CD4-positive, alpha-beta T cell treated with Interleukin-10 for 1 hour (primary cell): ENCODE measurements at places on chromosomes 7 and 10.

GRCh38 chr10:13924040-13924725 lies 337.4 kb downstream of the PRPF18 start:
- no peak for DNase-seq

GRCh38 chr7:17855202-17855601 lies 85.1 kb downstream of the SNX13 start:
- no peak for DNase-seq

GRCh38 chr7:148598351-148598750 lies 7.8 kb downstream of the C7orf33 start:
- DNase-seq: no peak

- DNase-seq: no peak
These were observed 84.8 kb upstream of the ASAH2 start for GRCh38 chr10:50336140-50336539.

- no peak for DNase-seq
These were observed 9.4 kb upstream of the GTPBP10 start for GRCh38 chr7:90337106-90337505.

- no peak for DNase-seq
These were observed 115.9 kb downstream of the CHCHD3 start for GRCh38 chr7:132965951-132966350.

GRCh38 chr7:107939573-107940489 lies 48.8 kb downstream of the DLD start:
- DNase-seq: no peak
